NCI-H1092 (cell line): ENCODE measurements at places on chromosomes 1 and 21.

DNA sequence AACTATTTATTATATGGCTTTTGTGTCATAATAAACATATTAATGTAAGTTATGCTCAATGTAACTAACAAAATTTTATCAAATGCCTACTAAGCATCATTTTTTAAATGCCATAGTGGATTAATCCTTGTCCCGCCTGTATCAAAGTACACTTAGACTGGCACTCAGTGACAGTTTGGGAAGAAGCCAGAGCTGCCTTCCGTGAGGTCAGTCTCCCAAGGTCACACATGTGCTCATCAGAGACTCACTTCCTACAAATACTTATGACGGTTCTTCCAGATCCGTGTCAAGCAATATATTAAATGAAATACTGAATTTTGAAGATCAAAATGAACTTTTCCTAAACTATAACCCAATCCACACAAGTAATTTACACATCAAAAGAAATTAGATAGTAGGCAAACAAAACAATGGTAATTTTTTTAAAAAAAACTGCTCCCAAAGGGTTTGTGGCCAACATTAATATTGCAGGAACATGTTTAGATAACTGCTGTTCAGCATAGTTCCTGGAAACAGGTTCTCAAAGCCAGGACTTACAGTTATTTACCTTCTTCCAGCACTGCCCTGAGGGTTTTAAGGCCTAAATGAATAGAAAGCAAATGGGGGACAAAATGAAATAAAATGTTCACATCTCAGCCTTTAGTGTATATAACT, 27.2 kb downstream of the WLS start:
- no peak for DNase-seq

DNA sequence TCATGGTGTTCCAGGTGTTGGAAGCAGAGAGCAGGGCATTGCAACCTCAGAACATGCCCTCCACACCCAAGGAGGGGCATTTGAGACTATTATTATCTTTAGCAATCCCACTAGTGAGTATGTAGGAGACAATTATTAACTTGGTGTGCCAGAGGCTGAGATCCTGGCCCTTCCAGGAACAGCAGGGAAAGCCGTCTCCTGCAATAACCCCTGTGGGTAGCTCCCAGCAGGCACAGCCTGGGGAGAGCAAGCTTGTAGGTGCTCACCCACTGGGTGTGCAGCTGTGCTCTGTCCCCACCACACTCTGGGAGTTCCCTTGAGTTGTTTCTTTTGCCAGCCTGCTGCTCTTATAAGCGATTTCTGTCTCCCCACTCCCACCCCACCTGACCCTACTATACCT, 10.3 kb downstream of the CFAP107 start:
- no peak for DNase-seq

- peak; percentile 20 for DNase-seq
Observed at GRCh38 chr1:110339407-110340206, 430 bp downstream of the RBM15 start.

DNA sequence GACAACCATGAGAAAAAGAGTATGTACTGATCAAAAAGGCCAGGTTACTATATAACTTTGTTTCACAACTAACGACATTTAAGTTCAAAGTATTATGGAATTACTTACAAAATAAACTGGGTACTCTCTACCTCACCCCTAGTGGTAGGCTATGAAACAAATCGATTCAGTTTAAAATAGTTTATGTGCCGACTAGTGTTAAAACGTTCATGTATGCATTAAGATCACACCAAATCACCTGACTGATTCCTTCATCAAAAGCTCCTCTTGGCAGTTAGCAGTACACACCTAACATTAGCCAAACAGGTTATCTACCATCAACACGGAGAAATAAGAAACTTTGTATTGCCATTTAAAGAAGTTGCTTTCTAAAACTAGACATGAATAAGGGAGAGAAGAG, 137.1 kb downstream of the AKT3 start:
- DNase-seq, result peak; percentile 56

- DNase-seq, result peak; percentile 68
Observed at GRCh38 chr1:34865981-34866761, 6.6 kb upstream of the SMIM12 start.

- DNase-seq, result no peak
Observed at GRCh38 chr1:52601519-52601918, 652 bp upstream of the GPX7 start.

DNA sequence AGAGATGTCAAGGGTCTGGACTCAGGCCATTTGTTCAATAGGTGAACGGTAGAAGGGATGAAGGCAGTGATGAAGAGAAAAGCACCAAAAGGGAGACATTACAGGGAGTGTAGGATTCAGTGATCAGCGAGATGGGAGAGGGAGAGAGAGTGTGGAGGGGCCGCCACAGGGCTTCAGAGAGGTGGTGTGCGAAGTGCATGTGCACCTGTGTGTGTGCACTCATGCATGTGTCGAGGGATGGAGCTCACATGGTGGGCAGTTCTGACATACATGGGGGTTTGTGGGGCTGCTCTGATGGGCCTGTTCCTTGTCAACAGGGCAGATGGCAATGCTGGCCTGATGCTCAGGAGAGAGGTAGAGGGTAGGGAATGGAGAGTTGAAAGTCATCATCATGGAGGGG, 11.4 kb upstream of the KCNA2 start:
- DNase-seq, result no peak

GRCh38 chr1:35894183-35894582, 11.2 kb downstream of the AGO1 start:
- no peak for DNase-seq

GRCh38 chr1:70034403-70034802, 171.0 kb downstream of the LRRC40 start:
- DNase-seq, result peak; percentile 20

GRCh38 chr1:217524787-217525520, 105.9 kb downstream of the GPATCH2 start:
- no peak for DNase-seq

GRCh38 chr1:3444298-3444697, 10.2 kb upstream of the ARHGEF16 start:
- no peak for DNase-seq

- DNase-seq, result no peak
Observed at GRCh38 chr1:226831953-226832352, 38.5 kb upstream of the PSEN2 start.

DNA sequence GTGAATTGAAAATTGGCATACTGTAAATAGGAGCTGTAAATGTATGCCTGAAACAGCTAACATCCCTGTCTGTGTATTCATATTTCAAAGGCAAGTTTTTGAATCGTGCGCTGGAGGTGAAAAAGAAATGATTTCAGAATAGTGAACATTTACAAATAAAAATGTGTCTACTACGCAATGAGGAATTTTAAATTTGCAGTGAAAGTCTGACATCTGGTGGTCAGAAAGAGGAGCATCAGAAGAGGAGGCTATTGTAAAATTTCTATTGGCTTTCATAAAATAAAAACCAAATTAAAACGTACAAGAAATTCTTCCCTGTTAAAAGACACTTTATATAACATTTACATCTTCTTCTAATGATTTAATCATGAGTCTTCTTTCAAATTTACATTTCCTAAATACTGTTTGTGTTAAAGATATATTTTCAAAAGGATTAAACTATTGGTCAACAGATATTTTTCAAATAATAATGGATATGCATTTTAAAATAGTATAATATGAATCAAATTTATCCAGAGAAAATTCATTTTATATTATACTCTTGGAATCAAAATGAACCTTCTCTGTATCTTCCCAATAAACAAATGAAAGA, 113.7 kb upstream of the RRP15 start:
- peak; percentile 32 for DNase-seq

DNA sequence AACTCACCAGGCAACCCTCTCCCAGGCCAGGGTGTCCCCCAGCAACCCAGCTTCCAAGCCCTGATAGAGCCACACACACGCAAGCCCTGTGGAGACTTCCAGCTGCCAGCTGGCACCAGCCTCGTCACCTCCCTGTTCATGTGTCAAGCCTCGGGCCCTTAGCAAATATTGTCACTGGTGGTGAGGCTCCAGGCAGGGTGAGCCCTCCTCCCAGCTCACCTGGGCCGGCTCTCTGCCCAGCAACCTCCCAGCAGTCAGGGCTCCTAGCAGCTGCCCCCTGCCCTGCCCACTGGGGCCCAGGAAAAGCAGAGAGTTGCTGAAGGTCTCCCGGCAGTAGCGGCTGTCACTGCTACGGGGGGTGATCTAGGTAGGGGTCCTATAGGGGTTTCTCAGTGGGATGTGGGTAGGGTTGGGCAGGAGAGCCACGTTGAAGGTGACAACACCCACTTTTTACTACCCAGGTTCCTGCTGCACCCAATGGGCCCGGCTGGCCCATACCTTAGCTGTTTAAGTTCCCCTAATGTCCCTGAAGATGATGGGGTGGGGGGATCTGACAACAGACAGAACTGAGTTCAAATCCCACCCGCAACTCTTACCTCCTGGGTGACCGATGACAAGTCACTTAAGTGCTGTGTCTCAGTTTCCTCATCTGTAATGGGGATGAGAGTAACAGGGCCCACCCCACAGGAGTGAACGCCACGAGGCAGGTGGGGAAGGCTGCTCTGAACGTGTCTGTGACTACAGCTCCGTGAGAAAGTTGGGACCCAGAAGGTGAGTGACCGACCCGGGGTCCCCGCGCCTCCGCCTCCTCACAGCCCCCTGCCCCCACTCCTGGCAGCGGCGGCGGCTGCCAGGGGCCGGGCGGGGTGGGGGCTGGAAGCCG, 678 bp downstream of the TTC39A start:
- DNase-seq, result peak; percentile 50

DNA sequence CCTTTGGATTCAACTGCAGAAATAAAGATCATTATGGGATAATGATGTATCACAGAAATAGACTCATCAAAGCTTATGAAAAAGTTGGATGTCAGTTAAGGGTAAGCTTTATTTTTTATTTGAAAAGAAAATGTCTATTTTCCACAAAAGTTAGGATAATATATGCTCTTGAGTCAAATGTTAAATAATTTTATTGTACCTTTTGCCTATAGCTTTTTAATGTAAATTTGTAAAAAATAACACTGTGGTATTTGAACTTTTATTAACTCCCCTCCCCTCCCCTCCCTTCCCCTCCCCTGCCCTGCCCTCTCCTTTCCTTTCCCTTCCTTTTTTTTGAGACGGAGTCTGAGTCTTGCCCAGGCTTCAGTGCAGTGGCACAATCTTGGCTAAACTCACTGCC, 24.9 kb downstream of the MORC3 start:
- no peak for DNase-seq

DNA sequence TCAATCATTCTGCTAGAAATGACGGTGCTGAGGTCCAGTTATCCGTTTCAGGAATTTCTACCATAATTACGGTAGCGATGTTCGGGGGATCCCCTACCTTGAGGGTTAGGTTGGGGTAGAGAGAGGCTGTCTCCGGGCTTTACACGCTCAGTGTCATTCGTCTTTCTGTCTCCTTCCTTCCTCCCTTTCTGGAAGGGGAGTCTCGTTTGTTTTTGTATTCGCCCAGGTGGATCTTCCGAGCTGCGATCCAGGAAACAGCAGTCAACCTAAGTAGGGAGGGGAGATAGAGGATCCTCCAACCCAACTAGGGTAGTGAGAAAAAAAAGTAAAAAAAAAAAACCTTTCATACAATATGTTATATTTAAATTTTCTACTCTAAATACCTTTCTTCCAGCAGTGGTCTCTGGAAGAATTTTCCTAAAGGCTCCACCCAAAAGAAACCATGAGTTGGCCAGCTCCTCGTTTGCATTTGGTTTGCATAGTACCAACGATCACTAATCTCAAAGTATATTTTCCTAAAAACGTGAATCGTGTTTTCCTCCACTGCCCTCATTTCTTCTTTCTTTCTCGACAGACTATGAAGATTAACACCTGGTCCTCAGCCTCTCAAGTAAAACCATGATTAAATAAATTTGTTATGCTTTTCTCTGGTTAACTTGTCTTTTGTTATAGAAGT, 611 bp upstream of the PIK3C2B start:
- DNase-seq, result no peak

DNA sequence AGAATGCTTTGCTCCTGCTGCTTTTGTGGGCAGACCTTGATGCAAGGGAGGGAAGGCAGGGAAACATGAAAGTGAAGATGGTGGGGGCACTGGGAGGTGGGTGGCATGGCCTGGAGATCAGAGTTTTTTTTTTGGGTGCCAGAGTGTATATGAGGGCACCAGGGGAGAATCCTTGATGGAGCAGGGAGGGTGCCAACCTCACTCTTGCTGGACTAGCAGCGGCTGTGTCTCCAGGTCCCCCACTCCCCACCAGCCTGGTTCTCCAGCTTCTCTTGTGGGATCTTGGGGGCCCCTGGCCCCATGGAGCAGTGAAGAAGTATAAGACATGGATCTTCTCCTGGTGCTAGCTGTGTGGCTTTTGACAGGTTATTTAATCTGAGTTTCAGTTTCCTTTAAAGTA, 13.5 kb upstream of the PRELP start:
- DNase-seq, result no peak

DNA sequence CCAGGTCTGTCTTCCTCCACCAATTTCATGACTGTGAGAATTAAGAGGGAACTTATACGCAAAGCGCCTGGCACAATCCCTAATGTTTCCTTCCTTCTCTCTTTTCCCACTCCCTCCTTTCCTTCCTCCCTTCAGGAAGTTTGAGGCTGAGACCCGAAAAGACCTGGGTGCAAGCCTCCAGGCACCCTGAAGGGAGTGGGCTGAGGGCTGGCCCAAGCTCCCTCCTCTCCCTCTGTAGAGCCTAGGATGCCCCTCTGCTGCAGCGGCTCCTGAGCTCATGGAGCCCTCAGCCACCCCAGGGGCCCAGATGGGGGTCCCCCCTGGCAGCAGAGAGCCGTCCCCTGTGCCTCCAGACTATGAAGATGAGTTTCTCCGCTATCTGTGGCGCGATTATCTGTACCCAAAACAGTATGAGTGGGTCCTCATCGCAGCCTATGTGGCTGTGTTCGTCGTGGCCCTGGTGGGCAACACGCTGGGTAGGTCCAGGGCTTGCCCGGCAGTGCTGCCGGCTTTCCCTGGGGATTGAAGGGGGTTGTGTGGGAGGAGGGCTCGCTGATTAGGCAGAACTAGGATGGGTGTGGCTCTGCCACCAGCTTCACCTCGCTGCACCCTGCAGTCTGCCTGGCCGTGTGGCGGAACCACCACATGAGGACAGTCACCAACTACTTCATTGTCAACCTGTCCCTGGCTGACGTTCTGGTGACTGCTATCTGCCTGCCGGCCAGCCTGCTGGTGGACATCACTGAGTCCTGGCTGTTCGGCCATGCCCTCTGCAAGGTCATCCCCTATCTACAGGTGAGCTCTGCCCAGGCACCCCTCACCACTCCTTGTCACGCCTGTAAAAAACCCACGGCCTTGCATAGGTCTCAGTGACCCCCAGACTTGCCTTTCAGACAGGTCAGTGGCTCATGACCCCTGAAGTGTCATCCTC, 1.7 kb downstream of the HCRTR1 start:
- DNase-seq, result no peak

- DNase-seq, result no peak
Observed at GRCh38 chr1:210647406-210648333, 319.0 kb downstream of the HHAT start.

- no peak for DNase-seq
Observed at GRCh38 chr1:10189659-10190058, 20.7 kb upstream of the KIF1B start.
